NCI-H1436 (cell line): ENCODE measurements at places on chromosomes 5 and 9.

- peak; percentile 51 for DNase-seq
Observed at GRCh38 chr5:151020304-151021110, at the start of gene GPX3. GPX3 (plus strand) TSS chr5:151020591; CDS start chr5:151020655, 64 bp downstream.

DNA sequence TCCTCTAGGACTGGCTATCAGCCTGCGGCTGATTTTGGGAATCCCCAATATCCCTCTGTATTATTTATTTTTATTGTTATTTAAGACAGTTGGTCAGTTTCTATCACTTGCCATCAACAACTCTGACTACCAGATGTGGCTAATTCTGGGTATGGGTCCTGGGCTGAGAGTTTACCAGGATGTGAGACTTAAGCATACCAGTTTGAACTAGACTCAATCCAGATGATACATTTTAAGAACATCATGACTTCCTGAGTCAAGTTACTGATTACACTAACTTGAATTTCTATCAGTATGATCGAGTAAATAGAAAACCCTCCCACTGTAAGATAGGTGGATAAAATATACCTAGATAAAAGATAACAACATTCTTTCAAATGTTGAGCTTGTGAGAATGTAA lies 634.0 kb downstream of the MAT2B start:
- DNase-seq: no peak

GRCh38 chr5:11524188-11524587 lies 380.1 kb downstream of the CTNND2 start:
- no peak for DNase-seq

GRCh38 chr5:2003690-2004365 lies 121.1 kb upstream of the IRX4 start:
- no peak for DNase-seq

DNA sequence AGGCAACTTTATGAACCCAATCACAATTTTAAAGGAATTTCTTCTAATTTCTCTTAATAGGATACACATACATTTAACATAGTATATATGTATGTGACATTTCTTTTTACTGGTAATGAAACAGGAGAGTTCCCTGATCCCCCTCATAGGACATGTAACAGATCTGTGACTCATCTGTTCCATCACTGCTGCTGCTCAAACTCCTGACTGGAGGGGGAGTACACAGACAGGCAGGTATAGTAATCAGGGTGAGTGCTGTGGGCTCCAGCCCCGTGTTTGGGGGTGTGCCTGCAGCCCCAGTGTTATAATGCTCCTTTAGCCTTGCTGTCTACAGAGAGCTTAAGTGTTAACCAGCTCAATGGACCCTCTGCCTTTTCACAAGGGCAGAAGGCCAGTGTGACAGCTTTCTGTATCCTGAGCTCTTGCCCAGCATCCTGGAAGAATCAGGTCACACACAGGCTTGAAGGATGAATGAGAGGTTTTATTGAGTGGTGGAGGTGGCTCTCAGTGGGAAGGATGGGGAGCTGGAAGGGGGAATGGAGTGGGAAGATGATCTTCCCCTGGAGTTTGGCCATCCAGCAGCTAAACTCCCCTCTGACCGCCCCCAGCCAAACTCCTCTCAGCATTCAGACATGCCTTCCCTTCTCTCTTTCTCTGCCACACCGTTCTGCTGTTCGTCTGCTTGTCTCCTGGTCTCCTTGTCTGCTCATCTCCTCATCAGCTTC lies 161.3 kb downstream of the ZNF608 start:
- no peak for DNase-seq
